Body of pancreas (tissue), 4 donors: ENCODE measurements at places on chromosomes 16 and 17. TPM values are rescaled to one million over a fixed set of nuclear protein-coding genes. Genes with fewer than 3 reads are reported as not detected.

The KRT33B gene
- not detected for total RNA-seq

The ALDOC gene
- 2.9 TPM for total RNA-seq

The ZSCAN10 gene
- not detected for total RNA-seq

The PARD6A gene
- total RNA-seq = 22.8 TPM

The HID1 gene
- 157 TPM for total RNA-seq

The TMEM235 gene
- not detected for total RNA-seq

The TEFM gene
- 6.7 TPM for total RNA-seq

The SLC38A10 gene
- 203 TPM for total RNA-seq

The KRTAP3-1 gene
- total RNA-seq = not detected

The SPNS2 gene
- 19.2 TPM for total RNA-seq

The C17orf67 gene
- total RNA-seq = 0.78 TPM

The LRRC75A gene
- total RNA-seq = 7.6 TPM

The PRSS22 gene
- 3.6 TPM for total RNA-seq

The DNAAF8 gene
- 0.26 TPM for total RNA-seq

The PRR35 gene
- not detected for total RNA-seq

The ATP2A3 gene
- 49.5 TPM for total RNA-seq

The SLC43A2 gene
- total RNA-seq = 9.6 TPM

The NUTF2 gene
- total RNA-seq = 42.8 TPM

The TPSG1 gene
- total RNA-seq = not detected

The ASPA gene
- 0.66 TPM for total RNA-seq

The NFATC2IP gene
- total RNA-seq = 20.0 TPM

The CEMP1 gene
- 0.52 TPM for total RNA-seq

The ZNF688 gene
- total RNA-seq = 19.2 TPM

The RDM1 gene
- not detected for total RNA-seq

The ABCA10 gene
- total RNA-seq = 7.3 TPM

The HP gene
- total RNA-seq = 3.6 TPM

The GALR2 gene
- total RNA-seq = not detected

The LCAT gene
- total RNA-seq = 17.8 TPM

The RAB40B gene
- 39.9 TPM for total RNA-seq

The TMC5 gene
- 2.3 TPM for total RNA-seq

The LDHD gene
- 27.7 TPM for total RNA-seq

The NUDT21 gene
- 9.2 TPM for total RNA-seq

The KRTAP1-1 gene
- total RNA-seq = not detected

The HOXB4 gene
- total RNA-seq = 2.3 TPM
